Activated T-cell treated with anti-CD3 and anti-CD28 coated beads, Interleukin-2, amount 50 U/mL, for 1 hour (primary cell): ENCODE measurements at places on chromosomes 4 and X.

GRCh38 chr4:40702800-40703151 lies 47.0 kb upstream of the NSUN7 start:
- DNase-seq = no peak

DNA sequence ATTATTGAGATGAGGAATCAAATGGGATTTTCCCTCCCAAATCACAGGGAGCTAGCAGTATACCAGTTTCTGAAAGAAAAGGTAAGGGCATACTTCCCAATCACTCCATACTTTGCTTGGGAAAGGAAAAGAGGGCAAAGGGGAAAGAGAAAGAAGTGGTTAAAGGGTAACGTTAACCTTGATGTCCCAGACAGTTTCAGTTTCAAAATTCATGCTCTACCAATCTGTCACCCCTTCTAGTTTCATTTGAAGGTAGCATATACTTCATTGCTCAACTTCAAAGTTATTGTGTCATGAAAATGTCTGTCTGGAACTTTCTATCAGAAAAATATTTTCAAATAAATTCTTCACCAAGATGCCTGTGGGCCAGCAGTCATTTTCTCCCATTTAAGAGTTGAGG lies 16.0 kb downstream of the TNMD start:
- DNase-seq = no peak

GRCh38 chr4:3257103-3257555 lies 8.2 kb downstream of the MSANTD1 start:
- peak; percentile 1 for DNase-seq

GRCh38 chrX:10518073-10518472 lies 102.3 kb downstream of the MID1 start:
- DNase-seq = no peak

DNA sequence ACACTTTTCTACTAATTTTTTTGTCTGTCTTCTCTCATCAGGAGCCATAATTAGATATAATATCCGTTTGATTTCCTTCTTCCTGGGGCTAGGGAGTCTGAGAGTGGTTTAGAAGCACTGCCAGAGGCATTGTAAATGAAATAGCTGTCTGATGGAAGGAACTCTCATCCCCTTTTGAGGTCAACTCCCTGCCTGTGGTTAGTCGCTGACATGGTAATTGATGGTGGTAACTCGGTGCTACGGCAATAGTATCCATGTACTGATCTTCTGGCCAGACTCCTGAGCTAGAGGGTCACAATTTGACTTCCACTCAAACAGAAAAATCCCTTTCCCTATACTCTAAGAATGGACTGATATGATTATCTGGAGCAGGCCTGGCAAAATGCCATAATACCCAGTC lies 108.1 kb upstream of the TRPC5 start:
- DNase-seq = no peak

DNA sequence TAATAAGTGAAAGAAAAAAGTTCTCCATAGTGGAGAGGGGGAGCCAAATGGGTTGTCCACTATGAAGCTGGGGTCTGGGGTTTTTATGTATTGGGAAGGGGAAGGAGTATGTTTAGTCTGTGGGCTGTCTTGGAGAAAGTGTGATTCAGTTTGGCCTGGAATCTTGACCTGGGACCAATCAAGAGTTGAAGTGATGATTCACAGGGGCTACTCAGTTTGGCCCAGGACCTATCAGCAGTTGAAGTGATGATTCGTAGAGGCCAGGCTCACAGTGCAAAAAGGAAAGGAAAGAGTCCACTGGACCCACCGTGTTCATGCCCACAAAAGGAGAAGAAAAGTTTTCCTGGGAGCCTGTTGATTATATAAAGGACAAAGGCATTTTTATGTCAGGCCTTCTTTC lies 47.3 kb upstream of the RAB9B start:
- DNase-seq = no peak

GRCh38 chrX:153646620-153647373 lies at the start of gene DUSP9:
DUSP9 (plus strand) TSS chrX:153647203; CDS start chrX:153647954, 751 bp downstream.
- peak; percentile 34 for DNase-seq

GRCh38 chrX:1165535-1166196 lies 46.8 kb downstream of the CRLF2 start:
- DNase-seq = no peak

- no peak for DNase-seq
Measured at GRCh38 chr4:139846766-139847165, 181.1 kb downstream of the MGST2 start.

GRCh38 chr4:24468071-24468470 lies 116.3 kb downstream of the DHX15 start:
- DNase-seq = no peak

DNA sequence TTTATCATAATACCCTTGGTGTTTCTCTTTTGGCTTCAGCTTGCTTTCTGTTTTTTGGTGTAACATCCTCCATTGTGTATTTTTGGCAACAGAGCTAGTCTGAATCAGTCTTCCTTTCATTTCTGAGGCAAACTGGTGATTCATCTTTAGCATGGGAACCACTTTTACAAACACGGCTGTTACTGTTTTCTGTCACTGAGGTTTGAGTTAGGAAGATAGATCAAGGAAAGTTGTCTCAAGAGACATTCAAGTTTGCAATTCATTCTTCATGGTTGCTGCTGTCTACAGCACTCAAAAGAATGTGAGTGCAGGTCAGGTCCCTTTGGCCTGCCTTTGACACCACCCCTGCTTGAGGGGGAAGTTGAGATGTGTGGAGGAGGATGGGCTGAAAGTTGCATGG lies 36.3 kb downstream of the IL21 start:
- no peak for DNase-seq

DNA sequence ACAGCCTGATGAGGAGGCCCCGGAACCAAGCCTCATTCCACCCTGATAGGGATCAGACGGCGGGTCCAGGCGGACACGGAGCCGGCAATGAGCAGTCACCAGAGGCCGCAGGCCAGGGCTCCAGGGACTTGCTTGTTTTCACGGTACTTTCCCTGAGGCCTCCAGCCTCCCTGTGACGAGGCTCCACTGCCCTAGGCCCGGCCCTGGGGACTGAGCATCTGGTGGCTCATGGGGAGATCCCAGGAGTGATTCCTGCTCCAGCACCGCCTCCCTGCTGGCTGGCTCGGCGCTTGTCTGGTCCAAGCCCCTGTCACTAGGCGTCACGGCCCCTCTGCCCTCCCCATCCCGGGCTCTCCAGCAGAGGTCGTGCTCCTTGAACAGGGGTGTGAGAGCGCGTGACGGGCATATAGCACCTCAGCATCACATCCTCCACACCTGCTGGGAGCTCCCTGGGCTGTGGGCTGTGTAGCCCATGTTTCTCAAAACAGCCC lies 14.1 kb downstream of the HTRA3 start:
- DNase-seq = no peak

DNA sequence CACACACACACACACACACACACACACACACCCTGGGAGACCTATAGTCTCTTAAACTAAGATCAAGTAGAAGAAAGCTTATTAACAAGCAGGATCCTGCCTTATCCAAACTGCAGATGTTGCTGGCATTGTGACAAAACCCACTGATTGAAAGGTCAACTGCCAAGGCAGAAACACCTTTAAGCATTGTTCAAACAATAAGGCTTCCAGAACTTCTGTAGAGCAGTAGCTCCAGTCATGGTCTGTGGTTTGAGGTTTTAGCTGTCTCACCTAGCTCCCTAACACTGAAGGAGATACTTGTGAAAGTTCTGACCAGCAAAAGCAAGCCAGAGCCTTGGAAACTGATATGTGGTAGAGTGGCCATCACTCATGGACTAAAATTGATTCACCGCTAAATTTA lies 59.8 kb downstream of the PTCHD1 start:
- DNase-seq = no peak

GRCh38 chrX:13937370-13938050 lies 92.2 kb downstream of the GEMIN8 start:
- no peak for DNase-seq

DNA sequence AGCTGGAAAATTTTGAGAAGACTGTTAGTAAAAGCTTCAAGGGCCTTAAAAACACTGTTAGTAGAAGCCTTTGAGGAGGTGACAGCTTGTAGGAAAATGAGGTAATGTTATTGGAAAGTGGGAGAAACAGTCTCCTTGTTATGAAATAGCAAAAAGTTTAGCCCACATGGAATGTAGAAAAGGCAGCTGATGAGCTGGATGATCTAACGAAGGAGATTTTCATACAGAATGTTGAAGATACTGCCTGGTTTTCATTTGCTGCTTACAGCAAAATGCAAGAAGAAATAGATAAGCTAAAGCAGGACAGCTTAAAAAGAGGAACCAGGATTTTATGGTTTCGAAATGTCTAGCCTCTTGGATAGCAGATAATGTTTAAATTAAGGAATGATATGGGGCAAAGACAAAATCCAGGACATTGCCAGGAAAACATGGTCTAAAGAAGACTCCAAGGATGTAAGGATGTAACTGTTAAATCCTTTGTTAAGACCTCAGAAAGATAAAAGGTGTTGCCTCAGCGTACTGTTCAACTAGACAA lies 10.2 kb upstream of the STBD1 start:
- no peak for DNase-seq

- DNase-seq = no peak
Measured at GRCh38 chr4:13118633-13119032, 365.5 kb downstream of the RAB28 start.

DNA sequence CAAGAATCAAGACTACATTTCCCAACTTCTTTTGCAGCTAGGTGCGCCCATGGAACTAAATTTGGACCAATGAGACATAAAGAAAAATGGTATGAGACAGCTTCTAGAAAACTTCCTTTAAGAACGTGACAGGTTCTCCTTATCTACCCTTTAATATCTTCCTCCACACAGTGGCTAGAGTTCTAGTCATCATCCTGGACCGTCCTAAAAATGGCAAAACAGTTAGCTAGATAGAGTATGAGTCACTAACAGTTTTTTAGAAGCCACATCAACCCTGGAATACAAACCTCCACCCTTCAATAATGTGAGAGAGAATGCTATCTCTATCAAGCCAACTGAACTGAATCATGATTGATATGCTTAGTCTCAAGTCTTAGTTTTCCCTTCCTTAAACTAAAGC lies 267.9 kb upstream of the SLC7A11 start:
- no peak for DNase-seq

DNA sequence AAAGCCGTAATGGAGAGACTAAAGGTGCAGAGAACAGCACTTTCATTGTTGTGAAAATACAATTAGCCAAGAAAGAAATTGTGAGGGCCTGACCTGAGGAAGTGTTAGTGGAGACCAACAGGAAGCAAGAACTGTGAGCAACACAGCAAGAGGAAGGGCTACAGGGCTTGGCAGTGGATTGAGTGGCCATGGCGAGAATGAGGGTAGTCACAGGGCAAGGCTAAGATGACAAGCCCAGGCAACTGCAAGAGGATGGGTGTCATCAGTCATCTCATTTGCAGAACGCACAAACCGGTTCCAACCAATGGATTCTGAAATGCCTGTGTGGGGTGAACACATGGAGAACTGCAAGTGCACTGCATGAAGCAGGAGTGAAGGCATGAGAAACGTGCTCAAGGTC lies 3.6 kb downstream of the SLC10A6 start:
- no peak for DNase-seq

GRCh38 chr4:159926871-159927270 lies 824.0 kb downstream of the RAPGEF2 start:
- DNase-seq = no peak

DNA sequence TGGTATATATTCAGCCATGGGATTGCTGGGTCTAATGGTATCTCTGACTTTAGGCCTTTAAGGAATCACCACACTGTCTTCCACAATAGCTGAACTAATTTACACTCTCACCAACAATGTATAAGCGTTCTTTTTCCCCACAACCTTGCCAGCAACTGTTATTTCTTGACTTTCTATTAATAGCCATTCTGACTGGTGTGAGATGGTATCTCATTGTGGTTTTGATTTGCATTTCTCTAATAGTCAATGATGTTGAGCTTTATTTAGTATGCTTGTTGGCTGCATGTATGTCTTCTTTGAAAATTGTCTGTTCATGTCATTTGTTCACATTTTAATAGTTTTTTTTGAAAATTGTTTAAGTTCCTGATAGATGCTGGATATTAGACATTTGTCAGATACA lies 235.2 kb downstream of the HEPH start:
- no peak for DNase-seq

DNA sequence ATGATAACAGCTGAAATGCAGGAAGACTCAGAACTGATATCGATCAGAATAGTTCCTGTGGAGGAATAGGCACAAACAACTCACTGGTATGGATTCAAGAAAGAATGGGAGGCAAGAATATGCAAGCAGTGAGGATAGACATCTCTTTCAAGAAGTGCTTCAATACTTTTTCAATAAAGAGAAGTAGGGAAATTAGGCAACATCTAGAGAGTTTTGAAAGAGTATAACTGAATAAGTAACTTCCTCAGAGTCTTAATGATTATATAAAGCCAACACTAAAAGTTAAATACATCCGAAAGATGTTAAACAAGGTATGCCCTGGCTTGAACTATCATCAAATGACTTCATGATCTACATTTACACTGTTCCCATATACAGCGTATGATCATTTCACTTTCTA lies 1443.0 kb downstream of the PCDH7 start:
- DNase-seq = no peak

DNA sequence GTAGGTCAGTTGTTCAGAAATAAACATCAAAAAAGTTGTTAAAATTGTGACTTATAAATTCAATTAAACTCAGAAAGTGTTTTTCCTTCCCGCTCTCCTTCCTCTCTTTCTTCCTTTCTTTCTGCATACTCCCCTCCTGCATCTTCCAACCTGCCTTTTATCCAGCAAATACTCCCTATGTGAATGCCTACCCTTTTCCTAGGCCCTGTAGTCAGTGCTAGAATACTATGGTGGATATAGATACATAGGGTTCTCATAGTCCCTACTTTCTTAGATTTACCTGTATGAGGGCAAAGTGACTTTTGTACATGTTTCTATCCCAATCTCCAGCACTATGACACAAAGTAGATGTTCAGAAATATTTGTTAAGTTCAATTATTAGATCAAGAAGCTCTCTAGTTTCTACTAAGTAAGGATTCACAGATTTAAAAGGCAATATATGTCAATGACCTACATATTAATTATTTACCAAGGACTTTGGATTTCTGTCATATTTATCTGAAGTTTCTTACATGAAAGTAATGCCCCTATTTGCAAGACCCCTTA lies 732 bp downstream of the SULT1E1 start:
- DNase-seq = no peak

- DNase-seq = no peak
Measured at GRCh38 chr4:169998981-169999380, 27.2 kb downstream of the MFAP3L start.

DNA sequence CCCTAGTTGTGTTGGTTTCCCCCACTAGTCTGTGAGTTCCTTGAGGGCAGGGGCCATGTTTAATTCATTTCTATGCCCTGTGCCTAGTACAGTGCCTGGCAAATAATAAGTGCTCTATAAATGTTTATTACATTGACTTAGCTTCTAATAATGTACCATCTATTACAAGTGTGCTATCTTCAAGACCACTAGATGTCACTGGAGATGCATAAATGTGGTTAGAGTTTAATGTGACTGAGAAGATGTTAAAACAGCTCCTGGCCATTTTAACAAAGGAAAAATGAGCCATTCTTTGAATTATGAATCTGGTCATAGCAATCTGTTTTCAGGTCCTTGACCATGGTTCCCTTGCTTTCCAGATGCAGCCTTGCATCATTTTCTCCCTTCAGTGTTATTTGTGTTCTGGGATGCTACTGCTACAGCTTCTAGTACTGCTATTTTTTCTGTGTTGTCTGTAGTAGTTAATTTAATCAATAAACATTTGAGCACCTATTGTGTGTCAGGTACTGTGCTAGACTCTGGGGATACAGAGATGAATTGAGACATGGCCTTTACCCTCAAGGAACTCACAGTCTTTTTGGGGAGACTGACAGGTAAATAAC lies 43.2 kb downstream of the SLC9A6 start:
- no peak for DNase-seq

GRCh38 chr4:163077680-163078079 lies 89.0 kb downstream of the NAF1 start:
- no peak for DNase-seq
